ENCODE measurements at places on chromosomes 16 and 17. TPM values are rescaled to one million over a fixed set of nuclear protein-coding genes. Genes with fewer than 3 reads are reported as not detected.

ZFP1 gene
- polyA plus RNA-seq, result 47.1 TPM

BMERB1 gene
- polyA plus RNA-seq, result 149 TPM

FOXN1 gene
- not detected for polyA plus RNA-seq

CA7 gene
- polyA plus RNA-seq, result not detected

HSF4 gene
- polyA plus RNA-seq, result 27.9 TPM

KRT17 gene
- not detected for polyA plus RNA-seq

TBX21 gene
- polyA plus RNA-seq, result not detected

KREMEN2 gene
- polyA plus RNA-seq, result 0.71 TPM

KRTAP2-2 gene
- polyA plus RNA-seq, result not detected

ZNF213 gene
- 5.1 TPM for polyA plus RNA-seq

MYH10 gene
- polyA plus RNA-seq, result 61.1 TPM

OR4D1 gene
- not detected for polyA plus RNA-seq

KRTAP3-2 gene
- polyA plus RNA-seq, result not detected

TPSG1 gene
- not detected for polyA plus RNA-seq

KRTAP1-5 gene
- not detected for polyA plus RNA-seq

ZNF200 gene
- polyA plus RNA-seq, result 23.0 TPM

SMCR8 gene
- 4.3 TPM for polyA plus RNA-seq

ZNF597 gene
- 1.8 TPM for polyA plus RNA-seq

FZD2 gene
- polyA plus RNA-seq, result 2.5 TPM

PPP1R1B gene
- 3.5 TPM for polyA plus RNA-seq

TSPAN10 gene
- not detected for polyA plus RNA-seq

PRR35 gene
- polyA plus RNA-seq, result not detected

TMEM88 gene
- 6.7 TPM for polyA plus RNA-seq

RHOT1 gene
- 97.4 TPM for polyA plus RNA-seq

KRTAP3-3 gene
- not detected for polyA plus RNA-seq

CLEC18B gene
- polyA plus RNA-seq, result 1.6 TPM

KRT32 gene
- polyA plus RNA-seq, result not detected

FLYWCH2 gene
- polyA plus RNA-seq, result 211 TPM

RNU2-1 gene
- polyA plus RNA-seq, result not detected

MYLK3 gene
- polyA plus RNA-seq, result 0.07 TPM

GPR142 gene
- not detected for polyA plus RNA-seq

C1QTNF8 gene
- not detected for polyA plus RNA-seq

NAA60 gene
- polyA plus RNA-seq, result 32.0 TPM

UTS2R gene
- not detected for polyA plus RNA-seq

CA5A gene
- polyA plus RNA-seq, result not detected

KCNAB3 gene
- polyA plus RNA-seq, result 7.6 TPM

KRT33A gene
- not detected for polyA plus RNA-seq

SPEM1 gene
- not detected for polyA plus RNA-seq

TBC1D3H gene
- polyA plus RNA-seq, result not detected

SLFN12L gene
- not detected for polyA plus RNA-seq

UQCRC2 gene
- 484 TPM for polyA plus RNA-seq

PTGES3L gene
- 5.8 TPM for polyA plus RNA-seq

KRT15 gene
- not detected for polyA plus RNA-seq

NOG gene
- polyA plus RNA-seq, result 2.1 TPM

KRT24 gene
- polyA plus RNA-seq, result 0.83 TPM

SLC5A2 gene
- polyA plus RNA-seq, result not detected

DHRS7C gene
- not detected for polyA plus RNA-seq

NMT1 gene
- 23.4 TPM for polyA plus RNA-seq

TEDC2 gene
- 31.5 TPM for polyA plus RNA-seq

PALB2 gene
- 6.5 TPM for polyA plus RNA-seq

B4GALNT2 gene
- polyA plus RNA-seq, result not detected

BPTF gene
- polyA plus RNA-seq, result 46.7 TPM

CD300E gene
- polyA plus RNA-seq, result not detected

GAST gene
- not detected for polyA plus RNA-seq
